RPMI7951 (cell line): ENCODE measurements at places on chromosomes 16 and 17.

DNA sequence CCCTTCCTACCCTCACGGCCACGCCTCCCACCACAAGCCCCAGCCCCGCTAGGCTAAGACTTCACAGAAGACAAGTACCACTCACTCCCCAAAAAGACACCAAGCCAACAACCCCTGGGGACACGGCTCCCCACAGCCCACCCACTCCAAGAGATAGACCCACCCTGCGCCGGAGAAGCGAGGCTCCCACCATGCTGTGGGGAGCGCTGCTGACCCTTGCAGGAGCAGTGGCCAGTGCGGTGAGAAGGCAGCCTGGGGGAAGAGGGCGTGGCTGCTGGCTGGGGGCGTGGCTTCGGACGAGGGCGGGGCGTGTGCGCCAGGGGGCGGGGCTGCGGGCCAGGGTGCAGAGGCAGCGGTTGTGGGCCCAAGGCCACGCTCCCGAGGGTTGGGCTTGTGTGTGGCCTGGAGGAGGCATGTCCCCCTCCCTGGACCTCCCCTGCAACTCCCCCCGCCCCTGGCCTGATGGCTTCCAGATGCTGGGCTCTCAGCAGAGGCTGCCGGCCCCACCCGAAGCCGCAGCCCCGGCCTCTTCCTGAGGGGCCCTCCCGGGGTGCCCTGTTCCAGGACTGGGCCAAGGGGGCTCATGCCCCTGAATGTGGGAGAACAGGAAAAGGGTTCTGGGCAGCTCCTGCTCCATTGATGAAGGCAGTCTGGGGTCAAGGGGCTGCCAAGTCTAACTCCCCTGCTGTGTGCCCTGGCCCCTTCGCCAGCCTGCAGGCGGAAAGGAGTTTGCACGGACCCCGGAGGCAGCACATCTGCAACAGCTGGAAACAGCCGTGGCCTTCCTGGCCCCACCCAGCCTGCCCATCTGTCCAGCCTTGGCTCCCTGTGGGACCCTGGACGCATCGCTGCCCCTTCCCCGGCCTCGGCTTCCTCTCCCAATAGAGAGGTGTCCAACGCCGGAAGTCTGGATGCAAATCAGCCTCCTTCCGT is 9.1 kb downstream of the TFAP4 start:
- no peak for DNase-seq

DNA sequence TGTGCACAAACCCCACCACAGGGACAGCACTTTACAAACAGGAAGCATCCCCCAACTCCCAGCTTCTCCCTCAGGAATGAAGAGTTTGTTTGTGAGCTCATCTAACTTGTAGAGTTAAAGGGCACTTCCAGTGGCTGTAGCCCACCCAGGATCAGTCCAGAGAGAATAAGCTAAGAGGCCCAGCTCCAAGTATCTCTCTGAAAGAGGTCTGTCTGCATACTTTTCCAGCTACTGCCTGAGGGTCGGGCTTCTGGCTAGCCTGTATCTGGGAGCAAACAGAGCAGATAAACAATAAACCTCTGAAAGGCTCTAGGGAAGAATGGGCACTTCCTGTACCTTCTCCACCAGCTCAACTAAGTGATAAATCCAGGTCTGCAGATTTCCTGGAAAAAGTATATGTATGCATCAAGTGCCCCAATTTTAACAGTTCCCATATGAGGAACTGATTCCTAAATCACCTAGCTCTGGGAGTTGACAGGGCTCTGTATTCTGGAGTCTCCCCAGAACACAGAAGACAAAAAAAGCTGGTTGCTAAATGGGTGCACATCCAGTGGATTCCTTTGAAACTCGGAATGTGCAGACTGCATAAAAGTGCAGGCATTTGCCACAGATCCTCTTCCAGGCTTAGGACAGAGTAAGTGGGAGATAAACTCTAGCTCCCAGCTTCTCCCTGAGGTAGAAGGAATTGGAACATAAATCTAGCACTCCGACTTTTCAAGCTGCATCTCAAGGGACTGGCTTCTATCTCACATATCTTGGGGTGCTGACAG is 37.1 kb upstream of the MYLK3 start:
- no peak for DNase-seq

- no peak for DNase-seq
Observed at GRCh38 chr17:20999044-20999573, 43.7 kb downstream of the USP22 start.

GRCh38 chr17:75547091-75547490 is 21.6 kb downstream of the LLGL2 start:
- DNase-seq, result no peak

DNA sequence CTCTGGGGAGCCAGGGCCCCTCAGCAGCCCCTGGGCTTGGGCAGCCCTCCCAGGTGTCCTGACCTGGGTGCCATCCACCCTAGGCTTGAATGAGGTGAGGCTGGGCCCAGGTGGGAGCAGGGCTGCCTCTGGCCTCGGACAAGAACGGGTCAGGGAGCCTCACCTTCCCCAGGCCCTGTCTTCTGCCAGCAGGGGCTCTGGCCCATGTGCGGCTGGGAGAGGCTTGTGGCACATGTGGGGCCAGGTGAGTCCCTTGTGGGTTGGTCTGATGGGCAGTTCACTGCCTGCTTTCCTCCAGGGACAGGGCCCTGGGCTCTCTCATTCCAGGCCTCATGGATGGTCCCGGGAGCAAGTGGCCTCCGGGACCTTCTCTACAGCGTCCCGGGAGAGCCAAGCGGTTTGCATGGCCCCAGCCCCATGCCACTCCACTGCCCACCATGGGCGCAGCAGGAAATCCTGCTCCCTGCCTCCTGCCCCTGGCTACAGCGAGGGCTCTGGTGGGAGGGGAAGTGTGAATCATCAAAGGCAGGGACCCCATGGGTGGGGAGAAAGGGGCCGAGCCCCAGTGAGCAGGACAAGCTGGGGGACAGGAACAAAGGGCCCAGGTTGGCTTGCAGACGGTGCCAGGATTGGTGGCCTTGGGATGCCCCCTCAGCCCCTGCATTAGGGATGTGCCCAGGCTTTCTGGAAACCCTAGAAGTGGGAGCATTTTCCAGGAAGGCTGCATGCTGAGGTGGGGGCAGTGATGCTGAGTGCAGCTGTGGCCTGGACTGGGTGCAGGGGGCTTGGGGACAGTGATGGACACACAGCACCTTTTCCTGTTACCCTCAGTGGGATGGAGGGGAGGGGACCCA is 12.2 kb downstream of the VASN start:
- no peak for DNase-seq

- no peak for DNase-seq
Observed at GRCh38 chr17:50079334-50080095, 15.6 kb upstream of the PDK2 start.

DNA sequence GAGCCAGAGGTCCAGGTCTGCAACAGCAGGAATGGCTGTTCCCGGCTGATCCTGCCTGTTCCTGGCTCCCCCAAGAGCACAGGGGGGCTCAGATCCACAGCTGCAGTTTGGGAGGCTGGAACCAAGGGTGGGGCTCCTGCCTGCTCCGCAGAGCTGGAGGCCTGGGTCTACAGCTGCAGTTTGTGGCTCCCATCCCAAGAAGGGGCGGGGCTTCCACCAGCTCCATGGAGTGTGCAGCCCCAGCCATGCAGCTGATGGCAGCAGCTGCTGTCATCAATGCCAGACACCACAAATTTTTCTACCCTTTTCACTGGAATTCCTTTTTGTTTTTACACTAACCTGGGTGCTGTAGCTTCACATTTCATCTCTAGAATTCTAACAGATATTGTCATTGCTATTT is 135.4 kb upstream of the KIF2B start:
- DNase-seq, result peak; percentile 8

DNA sequence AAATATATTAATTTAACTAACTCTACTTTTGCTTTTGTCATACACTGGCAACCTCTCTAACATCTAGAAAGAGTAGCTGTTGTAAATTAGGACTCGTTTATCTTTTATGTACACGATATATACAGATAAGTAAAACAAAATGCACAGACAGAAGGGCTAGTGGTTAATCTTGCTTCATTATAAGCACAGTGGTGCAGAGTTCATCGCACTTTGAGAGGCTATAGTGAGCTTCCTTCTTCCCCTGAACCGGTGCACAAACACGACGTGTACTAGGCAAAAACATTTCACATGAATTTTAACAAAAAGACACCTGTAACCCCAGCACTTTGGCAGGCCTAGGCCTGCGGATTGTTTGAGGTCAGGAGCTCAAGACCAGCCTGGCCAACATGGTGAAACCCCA is 10.4 kb upstream of the GOT2 start:
- DNase-seq, result no peak

DNA sequence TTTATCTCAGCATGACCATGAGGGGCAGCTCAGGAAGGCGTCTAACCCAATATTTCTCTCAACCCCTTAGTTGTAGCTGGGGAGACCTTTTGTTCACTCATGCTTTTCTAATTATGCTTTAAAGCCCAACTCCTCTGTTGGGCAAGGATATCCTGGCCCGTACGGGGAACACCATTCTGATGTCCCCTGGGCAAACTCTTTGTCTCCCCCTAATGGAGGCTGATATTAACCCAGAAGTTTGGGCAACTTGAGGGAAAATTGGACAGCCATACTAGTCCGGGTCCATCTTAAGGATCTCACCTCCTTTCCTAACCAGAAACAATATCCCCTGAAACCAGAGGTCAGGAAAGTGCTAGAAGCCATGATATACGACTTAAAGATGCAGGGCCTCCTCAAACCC is 143.7 kb upstream of the COX10 start:
- peak; percentile 3 for DNase-seq

DNA sequence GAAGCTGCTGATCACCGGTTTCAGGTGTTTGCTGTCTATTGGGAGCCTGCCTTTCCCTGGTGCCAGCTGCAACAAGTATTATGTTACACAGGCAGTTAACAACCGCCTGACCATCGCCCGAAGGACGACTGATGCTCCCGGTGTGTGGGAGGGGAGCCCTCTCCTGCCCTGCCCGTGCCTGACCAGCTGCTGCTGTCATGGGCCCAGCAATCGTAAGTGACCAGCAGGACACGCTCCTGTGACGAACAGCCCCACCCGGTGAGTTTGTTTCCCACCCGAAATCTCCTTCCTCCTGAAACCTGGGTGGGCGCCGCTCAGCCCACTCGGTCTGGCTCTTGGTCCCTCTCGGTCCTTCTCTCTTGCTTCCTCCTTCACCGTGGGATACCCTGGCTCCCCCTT is 17.9 kb upstream of the UBE2I start:
- no peak for DNase-seq

GRCh38 chr16:51825779-51826178 is 674.7 kb upstream of the SALL1 start:
- DNase-seq, result no peak

GRCh38 chr17:41717408-41718286 is 5.5 kb downstream of the GAST start:
- peak; percentile 61 for DNase-seq

- DNase-seq, result no peak
Observed at GRCh38 chr16:84451781-84452180, 52.7 kb downstream of the MEAK7 start.

DNA sequence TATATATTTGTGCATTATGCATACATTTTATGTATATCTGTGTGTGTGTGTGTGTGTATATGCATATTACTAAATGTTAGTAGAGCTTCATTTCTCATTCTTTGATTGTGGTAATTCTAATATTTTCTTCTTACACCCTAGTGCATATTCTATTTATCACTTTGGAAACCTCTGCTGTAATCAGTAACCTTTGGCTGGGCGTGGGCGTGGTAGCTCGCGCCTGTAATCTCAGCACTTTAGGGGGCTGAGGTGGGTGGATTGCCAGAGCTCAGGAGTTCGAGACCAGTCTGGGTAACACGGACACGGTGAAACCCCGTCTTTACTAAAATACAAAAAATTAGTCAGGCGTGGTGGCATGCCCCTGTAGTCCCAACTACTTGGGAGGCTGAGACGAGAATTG is 26.9 kb downstream of the CPSF4L start:
- DNase-seq, result no peak

GRCh38 chr17:41985919-41986318 is 19.3 kb downstream of the CNP start:
- DNase-seq, result no peak

GRCh38 chr16:10763456-10763855 is 19.8 kb downstream of the NUBP1 start:
- no peak for DNase-seq

GRCh38 chr17:18848501-18848900 is 9.4 kb upstream of the PRPSAP2 start:
- DNase-seq, result no peak

- no peak for DNase-seq
Observed at GRCh38 chr17:16987066-16987829, 15.3 kb upstream of the TNFRSF13B start.
